ENCODE measurements at places on chromosomes 2 and 18.

GRCh38 chr2:156573710-156574109, 137.5 kb downstream of the GPD2 start:
- no peak for DNase-seq

- no peak for DNase-seq
Measured at GRCh38 chr2:191740759-191741158, 62.8 kb downstream of the NABP1 start.

DNA sequence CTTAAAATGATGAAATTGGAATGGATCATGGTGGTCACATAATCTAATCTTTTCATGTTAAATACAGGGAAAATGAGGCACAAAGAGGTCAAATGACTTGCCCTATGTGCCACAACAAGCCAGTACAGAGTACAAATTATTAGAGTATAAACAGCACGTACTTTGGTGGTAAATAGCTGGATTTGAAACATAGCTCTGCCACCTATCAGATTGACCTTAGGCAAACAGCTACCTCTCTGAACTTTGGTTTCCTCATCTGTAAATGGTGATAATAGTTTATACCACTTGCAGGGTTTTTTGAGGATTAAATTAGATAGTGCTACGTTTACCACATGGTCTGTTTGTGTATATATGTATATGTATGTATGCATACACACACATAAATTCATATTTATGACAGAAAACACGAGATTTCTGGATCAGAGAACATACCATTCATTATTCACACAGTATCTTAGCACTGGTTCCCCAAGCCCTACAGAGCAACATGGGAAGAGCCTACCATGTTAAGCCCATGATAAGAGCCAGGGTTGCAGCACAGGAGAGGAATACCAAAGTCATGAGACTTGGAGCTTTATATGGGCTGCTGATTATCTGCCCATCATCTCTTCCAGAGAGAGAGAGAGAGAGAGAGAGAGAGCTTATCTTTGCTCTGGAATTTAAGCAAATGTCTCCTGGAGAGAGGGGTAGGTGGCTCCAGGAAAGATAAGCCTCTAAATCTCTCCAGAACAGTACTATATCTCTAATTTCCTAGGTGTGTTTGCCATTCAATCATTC, 73.5 kb downstream of the MDH1 start:
- DNase-seq: no peak

GRCh38 chr2:240131296-240131695, 4.8 kb downstream of the COPS9 start:
- no peak for DNase-seq

DNA sequence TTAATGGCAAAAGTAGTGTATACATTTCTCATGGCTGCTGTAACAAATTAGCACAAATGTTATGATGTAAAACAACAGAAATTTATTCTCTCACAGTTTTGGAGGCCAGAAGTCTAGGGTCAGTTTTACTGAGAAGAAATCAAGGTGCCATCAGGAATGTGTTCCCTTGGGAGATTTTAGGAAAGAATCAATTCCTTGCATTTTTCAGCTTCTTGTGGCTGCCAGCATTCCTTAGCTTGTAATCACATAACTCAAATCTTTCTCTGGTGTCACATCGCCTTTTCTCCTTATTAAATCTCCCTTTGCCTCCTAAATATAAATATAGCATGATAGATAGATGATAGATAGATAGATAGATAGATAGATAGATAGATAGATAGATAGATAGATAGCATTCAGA, 307.0 kb upstream of the REG3G start:
- no peak for DNase-seq
